ENCODE measurements at places on chromosomes 11 and 22.

DNA sequence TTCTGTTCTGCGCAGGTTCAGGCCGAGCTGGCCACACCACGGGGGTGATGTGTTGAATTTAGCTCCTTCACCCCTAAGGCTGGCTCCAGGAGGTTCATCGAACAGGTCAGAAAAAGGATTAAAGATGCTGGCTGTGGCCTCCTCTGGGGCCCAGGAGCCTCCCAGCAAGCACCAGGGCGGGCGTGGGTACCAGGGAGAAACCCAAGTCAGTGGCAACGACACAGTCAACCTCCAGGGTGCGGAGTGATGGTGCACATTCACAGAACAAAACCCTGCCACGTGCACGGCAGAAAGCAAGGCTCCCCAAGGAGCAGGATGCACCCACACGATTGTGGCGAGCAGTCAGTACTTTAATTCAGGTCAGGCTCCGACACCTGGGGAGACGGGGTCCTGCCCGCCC is 10.8 kb downstream of the C11orf24 start:
- no peak for DNase-seq

- DNase-seq = no peak
These were observed 6.7 kb upstream of the SEPTIN5 start for GRCh38 chr22:19707347-19708290.

DNA sequence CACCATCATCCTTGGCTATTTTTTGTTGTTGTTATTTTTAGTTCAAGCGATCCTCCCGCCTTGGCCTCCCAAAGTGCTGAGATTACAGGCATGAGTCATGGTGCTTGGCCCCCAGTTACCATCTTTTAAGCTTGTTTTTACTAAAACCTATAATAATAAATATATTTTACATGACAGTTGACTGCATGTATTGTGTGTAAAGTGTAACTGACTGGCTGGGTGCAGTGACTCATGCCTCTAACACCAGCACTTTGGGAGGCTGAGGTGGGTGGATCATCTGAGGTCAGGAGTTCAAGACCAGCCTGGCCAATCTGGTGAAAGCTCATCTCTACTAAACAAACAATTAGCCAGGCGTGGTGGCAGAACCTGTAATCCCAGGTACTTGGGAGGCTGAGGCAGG is 386.2 kb downstream of the TENM4 start:
- no peak for DNase-seq

- no peak for DNase-seq
These were observed 288.1 kb downstream of the ETS1 start for GRCh38 chr11:128299132-128299726.

- DNase-seq = no peak
These were observed 25.9 kb upstream of the ROBO3 start for GRCh38 chr11:124839128-124839971.

- no peak for DNase-seq
These were observed 2.0 kb downstream of the LRRC32 start for GRCh38 chr11:76668362-76669155.

DNA sequence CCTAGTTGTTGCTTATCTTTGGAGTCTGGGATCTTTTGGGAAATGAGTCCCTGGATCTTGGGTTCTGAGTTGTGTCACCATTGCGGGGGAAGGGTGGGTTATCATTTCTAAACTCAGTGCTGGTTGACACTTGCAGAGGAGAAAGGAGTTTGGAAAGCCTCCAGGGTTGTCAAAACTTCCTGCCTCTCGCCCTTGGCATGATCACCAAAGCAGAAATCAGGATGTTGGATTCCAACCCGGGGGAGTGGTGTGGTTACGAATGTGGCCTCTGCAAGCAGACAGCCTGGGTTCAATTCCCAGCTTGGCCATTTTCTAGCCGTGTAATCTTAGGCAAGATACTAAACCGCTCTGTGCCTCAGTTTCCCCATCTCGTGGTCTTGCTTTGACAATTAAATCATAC is 24.3 kb downstream of the CD6 start:
- DNase-seq = no peak

DNA sequence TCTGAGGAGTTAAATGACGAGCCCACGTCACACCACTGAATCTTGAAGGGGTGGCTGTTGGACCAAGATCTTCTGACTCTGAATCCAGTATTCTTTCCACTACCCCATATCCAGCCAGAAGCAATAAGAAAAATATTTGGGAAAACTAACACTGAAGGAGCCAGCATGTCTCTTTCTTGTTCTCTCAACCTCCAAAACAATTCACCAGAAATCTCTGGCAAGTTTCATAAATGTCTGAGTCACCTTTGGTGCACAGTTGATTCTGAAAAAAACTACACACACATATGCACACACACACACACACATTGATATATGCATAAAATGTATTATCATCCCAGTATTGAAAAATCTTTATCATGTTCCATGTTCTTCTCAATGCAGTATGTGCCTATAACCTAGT is 104.3 kb upstream of the BLID start:
- DNase-seq = no peak

GRCh38 chr22:39932918-39933649 is 27.1 kb upstream of the TMA7B start:
- peak; percentile 70 for DNase-seq

DNA sequence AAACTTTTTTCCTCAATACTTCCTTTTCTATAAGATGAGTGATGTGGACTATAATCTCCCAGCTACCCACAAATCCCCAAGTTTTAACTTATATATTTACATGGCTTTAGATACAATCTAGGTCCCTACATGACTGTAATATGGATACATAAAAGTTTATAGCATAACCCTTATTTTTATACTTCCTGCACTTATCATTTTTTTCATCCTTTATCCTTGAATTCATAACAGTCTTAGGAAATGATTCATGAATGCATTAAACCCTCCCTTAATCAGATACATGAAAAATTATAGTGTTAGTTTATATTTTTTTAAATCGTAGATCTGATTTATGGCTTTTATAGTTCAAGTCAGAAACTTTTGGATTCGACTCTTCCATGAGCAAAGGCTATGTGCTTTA is 195.8 kb downstream of the MAML2 start:
- no peak for DNase-seq

GRCh38 chr11:66680966-66681645 is 3.4 kb upstream of the RBM4B start:
- no peak for DNase-seq

GRCh38 chr11:76699451-76700091 is 29.0 kb upstream of the LRRC32 start:
- no peak for DNase-seq

DNA sequence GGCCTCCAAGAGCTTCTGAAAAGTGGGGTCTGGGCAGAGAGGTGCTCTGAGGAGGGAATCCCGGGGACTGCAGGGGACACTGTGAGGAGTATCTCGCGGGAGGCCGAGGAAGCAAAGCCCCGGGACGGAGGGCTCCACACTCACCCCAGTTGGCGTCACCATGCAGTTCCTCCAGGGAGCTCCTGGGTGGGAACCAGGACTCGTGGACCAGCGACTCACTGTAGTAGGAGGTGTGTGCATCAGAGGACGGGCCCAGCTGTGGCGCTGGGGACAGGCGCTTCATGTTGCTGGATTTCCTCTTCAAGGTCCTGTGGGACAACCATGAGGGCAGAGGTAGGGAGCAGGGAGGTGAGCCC is 4.8 kb downstream of the SUN2 start:
- no peak for DNase-seq

GRCh38 chr11:126645186-126645585 is 289.7 kb downstream of the ST3GAL4 start:
- no peak for DNase-seq

GRCh38 chr11:117716521-117717440 is 80.2 kb downstream of the DSCAML1 start:
- DNase-seq = no peak

GRCh38 chr22:35930933-35931332 is 97.7 kb downstream of the RBFOX2 start:
- no peak for DNase-seq

GRCh38 chr22:32632512-32633315 is 158.1 kb downstream of the FBXO7 start:
- no peak for DNase-seq

- no peak for DNase-seq
These were observed 7.2 kb downstream of the SHISA8 start for GRCh38 chr22:41907436-41908401.

GRCh38 chr11:80457823-80458222 is 1017.0 kb upstream of the TENM4 start:
- no peak for DNase-seq

DNA sequence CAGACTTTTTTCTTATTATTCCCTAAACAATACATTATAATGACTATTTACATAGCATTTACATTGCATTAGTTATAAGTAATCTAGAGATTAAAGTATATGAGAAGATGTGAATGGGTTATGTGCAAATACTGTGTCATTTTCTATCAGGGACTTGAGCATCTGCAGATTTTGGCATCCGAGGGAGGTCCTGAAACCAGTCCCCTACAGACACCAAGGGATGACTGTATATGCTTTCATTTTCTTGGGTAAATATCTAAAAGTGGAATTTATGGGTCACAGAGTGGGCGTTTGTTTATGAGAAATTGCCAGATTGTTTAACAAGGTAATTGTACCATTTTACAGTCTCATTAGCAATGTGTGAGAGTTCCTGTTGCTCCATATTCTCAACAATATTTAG is 454.5 kb upstream of the API5 start:
- DNase-seq = no peak

DNA sequence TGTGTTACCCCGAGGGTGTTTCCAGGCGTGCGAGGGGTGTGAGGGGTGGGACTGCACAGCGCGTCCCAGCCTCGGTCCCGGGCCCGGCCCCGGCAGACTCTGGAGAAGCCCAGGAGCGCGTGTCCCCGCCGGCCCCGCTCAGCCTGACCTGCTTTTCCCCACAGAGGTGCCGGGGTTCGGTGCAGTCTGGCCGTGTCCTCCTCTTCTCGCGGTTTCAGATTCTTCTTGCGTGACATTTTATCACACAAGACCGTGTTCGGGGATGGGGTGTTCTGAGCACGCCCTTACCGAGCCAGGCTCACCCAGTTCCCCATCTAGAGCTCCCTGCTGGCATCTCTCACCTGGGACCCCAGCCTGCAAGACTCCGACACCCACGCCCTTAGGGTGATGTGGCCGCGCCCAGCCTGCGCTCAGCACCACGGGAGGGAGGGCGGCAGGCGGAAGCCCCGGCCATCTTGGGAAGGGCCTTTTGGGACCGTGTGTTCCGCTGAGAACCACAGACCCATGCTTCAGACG is 775.6 kb downstream of the BRD1 start:
- DNase-seq = no peak

DNA sequence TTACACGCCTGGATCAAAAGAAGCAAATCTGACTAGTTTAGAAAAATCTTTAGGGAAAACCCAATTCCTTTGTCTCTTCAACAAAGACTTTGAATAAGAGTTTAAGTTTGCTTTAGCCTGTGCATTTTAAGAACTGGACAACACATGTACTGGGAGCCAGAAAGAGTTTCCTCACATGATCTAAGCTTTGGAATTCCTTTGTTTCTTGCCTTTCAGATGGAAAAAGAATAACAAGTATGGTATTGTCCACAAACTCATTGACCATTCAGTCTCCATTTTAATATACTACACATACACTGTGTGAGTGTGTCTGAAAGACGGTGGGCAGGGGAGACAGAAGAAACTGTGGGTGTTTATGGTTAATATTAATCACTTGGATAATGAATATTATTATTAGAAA is 205.6 kb downstream of the MAML2 start:
- DNase-seq = no peak

DNA sequence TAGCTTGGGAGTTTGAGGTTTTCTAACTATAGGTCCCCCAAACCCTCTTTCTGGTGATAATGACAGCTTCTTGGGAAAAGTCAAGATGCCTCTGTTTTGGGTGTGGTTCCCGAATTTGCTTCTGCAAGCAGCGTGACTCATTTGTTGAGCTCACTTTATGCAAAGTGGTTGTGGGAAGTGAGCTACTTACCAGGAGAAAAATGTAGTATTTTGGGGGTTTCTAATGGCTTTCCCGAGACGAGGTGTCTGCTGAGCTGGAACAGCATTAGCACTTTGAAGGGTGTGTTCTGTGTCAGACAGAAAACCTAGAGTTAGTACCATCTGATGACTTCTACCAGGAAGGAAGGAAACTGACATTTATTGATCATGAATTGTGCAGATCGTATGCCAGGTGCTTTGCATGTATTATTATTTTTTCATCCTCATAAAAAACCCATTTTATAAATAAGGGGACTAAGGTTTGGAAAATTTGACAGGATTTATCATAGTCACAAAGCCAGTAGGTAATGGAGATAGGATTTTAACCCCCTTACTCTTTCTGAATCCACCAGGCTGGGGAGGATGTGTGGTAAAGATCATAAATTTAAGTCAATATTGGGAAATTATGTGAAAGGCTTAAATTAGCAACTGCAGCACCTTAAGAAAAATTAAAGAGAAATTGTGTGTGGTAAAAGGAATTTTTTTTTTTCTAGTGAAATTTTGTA is 108.8 kb upstream of the CD44 start:
- no peak for DNase-seq

DNA sequence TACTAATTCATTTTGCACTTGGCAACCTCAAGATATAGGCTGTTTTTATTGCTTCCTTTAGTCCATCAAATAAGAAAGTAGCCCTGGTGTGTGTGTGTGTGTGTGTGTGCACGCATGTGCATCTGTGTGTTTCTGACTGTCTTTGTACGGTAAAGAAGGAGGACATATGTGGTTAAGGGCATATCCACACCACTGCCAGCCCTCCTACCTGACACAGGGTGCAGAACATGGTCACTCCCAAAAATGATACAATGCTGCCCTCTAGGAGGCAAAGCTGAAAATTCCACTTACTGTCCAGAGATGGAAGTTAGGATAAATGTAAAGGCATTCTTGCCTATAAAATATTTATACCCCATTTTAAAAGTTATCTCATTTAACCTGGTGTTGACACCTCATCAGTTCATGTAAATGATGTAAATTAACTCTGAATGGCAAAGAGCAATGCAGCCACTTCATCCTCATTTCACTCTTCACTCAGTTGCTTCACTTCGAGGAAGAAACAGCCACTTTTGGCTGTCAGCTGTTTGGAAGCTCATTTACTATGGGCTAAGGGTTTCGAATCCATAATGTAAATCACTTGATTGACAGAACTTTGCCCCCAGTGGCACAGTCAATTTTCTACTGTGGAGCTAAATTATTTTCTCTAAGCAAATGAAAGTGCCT is 83.1 kb upstream of the MTNR1B start:
- peak; percentile 7 for DNase-seq

DNA sequence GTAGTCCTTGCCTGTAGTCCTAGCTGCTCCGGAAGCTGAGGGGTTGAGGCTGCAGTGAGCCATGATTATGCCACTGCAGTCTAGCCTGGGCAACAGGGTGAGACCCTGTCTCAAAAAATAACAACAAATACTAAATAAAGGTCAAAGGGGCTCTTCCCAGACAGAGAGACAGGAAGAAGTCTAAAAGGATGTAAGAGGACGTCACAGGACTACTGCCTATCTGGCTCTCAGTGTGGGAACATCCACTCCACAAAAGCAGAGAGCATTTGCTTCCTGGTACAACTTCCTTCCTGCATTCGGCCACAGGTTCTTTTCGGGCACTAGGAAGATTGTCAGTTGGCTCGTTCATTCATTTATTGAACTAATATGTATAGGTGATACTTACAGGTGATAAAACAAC is 110.6 kb downstream of the SGSM3 start:
- DNase-seq = no peak

GRCh38 chr11:24833573-24833972 is 336.7 kb downstream of the LUZP2 start:
- DNase-seq = no peak
